ENCODE measurements at places on chromosomes 3 and 15. TPM values are rescaled to one million over a fixed set of nuclear protein-coding genes. Genes with fewer than 3 reads are reported as not detected.

A4GNT gene
- not detected for total RNA-seq

AHSG gene
- total RNA-seq: not detected

GP9 gene
- not detected for total RNA-seq

GRCh38 chr3:112001526-112001925 lies 2.8 kb downstream of the TAGLN3 start:
- H3K27me3 ChIP-seq: no peaks in the 10 kb centered on the region
- no peaks in the 10 kb centered on the region for H3K36me3 ChIP-seq
- H3K4me3 ChIP-seq: no peak overlapping the region
- H3K27ac ChIP-seq: no peak overlapping the region
- H3K4me1 ChIP-seq: peaks cover 14% of the 10 kb centered on the region

DNA sequence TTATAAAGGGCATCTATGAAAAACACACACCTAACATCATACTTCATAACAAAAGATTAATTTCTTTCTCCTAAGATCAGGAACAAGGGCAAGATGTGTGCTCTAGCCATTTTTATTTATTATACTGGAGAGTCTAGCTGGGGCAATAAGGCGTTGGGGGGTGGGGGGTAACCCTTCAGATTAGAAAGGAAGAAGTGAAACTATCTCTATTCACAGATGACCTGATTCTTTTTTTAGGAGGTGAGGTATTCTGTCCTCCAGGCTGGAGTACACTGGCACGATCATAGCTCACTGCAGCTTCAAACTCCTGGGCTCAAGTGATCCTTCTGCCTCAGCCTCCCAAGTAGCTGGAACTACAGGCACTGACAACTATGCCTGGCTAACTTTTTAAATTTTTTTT lies 89.5 kb upstream of the MANF start:
- no peaks in the 10 kb centered on the region for H3K27me3 ChIP-seq
- DNase-seq: no peak
- H3K4me1 ChIP-seq: no peaks in the 10 kb centered on the region
- H3K36me3 ChIP-seq: no peaks in the 10 kb centered on the region

GRCh38 chr3:177201700-177202397 lies 4.6 kb upstream of the TBL1XR1 start:
- no peak overlapping the region for H3K4me3 ChIP-seq
- peaks cover 15% of the 10 kb centered on the region for H3K4me1 ChIP-seq
- no peaks in the 10 kb centered on the region for H3K36me3 ChIP-seq
- no peak overlapping the region for H3K27ac ChIP-seq
- DNase-seq: no peak
- no peaks in the 10 kb centered on the region for H3K27me3 ChIP-seq

DNA sequence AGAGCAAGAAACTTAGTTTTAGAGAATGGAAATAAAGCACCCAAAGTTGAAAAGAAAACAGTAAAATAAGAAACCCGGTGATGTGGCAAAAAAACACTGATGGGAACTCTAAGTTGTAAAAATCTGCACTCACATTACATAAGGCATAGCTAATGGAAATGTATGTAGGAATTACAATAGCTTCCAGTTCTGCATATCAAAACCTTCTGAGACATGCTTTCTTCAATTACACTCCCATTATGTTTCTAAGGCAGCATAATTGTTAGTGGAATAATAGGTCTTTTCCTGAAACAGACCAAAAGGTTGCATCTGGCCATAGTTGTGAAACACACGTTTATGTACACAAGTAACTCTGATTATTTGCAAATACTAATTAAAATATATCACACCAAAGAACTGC lies 41.4 kb downstream of the SLC30A4 start:
- H3K27me3 ChIP-seq: no peaks in the 10 kb centered on the region
- no peaks in the 10 kb centered on the region for H3K4me1 ChIP-seq
- no peak overlapping the region for H3K27ac ChIP-seq
- H3K4me3 ChIP-seq: no peak overlapping the region
- peaks cover 42% of the 10 kb centered on the region for H3K36me3 ChIP-seq
- no peak for DNase-seq

- H3K4me3 ChIP-seq: no peak overlapping the region
- no peaks in the 10 kb centered on the region for H3K27me3 ChIP-seq
- H3K36me3 ChIP-seq: peaks cover 9% of the 10 kb centered on the region
Observed at GRCh38 chr15:62046078-62046743, 14.0 kb downstream of the VPS13C start.

All from esophagus muscularis mucosa (tissue), 4 donors.